ENCODE measurements at places on chromosomes 16 and 17. TPM values are rescaled to one million over a fixed set of nuclear protein-coding genes. Genes with fewer than 3 reads are reported as not detected.

DNA sequence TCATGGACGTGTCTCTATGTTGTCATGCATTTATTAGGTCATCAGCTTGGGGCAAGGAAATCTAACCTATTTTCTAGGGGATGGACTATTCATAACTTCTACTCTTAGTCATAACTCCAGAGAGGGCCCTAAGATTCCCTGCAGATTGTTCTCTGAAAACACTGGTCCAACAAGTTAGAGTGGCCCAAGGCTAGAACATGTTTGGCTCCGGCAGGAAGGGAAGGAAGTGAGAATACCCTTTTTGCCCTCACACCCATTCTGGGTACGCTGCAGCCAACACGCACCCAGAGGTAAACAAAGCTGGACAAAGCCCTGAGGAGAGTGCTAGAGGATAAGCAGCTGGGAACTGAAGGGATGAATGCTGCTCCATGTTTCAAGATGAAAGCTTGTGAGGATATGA lies 9.9 kb downstream of the C16orf86 start:
- DNase-seq: no peak

GRCh38 chr16:2819179-2819938 lies 2.3 kb downstream of the PRSS21 start:
- DNase-seq: no peak

Gene ZG16B
- total RNA-seq: 1.5 TPM

DNA sequence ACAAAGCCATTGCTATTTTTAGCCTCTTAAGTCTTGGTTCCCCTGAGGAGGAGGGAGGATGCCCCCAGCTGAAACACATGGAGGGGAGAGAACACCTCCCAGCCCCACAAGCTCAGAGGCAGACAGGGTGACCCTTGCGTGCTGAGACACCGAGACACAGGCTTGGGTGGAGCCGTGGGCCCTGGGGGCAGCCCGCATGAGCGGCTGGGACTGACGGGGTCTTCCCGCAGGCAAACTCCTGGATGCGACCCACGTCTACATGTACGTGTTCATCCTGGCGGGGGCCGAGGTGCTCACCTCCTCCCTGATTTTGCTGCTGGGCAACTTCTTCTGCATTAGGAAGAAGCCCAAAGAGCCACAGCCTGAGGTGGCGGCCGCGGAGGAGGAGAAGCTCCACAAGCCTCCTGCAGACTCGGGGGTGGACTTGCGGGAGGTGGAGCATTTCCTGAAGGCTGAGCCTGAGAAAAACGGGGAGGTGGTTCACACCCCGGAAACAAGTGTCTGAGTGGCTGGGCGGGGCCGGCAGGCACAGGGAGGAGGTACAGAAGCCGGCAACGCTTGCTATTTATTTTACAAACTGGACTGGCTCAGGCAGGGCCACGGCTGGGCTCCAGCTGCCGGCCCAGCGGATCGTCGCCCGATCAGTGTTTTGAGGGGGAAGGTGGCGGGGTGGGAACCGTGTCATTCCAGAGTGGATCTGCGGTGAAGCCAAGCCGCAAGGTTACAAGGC lies 9.8 kb downstream of the SLC16A3 start:
- DNase-seq: no peak

DNA sequence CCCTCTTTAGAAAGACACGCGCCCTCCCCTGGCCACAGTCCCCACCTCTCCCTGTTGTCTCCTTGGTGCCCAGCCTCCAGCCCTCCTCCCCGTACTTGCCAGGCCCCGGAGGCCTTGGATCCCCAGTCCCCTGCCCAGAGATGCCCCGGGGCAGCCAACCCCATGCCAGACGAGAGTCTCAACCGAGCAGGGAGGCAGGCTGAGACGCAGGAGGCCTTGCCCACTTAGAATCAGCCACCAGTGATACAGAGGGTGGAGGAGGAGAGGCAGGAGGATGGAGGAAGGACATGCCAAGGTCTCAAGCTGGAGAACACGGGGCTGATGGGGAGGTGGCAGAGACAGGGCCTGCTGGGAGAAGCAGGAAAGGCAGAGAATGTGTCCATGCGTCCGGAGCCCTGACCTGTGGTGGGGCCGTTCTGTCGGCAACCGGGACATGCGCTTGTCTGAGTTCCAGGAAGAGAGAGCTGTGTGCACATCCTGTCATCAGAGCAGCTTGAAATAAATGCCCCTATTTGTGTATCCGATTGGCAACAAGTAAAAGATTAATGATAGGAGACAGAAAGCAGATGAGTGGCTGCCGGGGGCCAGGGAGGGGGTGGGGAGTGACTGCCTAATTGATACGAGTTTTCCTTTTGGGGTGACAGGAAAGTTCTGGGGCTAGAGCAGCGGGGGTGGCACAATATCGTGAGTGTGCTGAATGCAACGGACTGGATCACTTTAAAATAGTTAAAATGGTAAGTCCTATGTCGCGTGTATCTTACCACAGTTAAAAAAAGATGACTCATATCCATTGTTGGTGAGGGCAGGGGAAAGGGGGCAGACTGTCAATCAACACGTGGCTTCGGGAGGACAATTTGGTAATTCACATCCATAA lies 44.7 kb upstream of the MEAK7 start:
- no peak for DNase-seq

DNA sequence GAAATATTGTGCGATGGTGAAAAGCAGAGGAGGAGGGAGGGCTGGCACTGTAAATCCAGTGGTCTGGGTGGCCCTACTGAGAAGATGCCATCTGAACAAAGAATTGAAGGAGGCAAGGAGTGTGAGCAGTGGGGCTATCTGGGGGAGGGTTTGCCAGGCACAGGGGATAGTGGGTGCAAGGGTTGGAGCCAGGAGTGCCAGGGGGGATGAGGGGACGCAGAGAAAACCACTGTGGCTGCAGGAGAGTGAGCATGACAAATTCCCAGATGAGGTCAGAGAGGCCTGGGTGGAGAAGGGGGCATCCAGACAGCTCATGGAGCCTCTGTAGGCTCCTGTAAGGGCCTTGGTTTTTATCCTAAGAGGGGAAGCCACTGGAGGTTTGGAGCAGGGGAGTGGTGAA lies 4.8 kb downstream of the XYLT2 start:
- DNase-seq: no peak

Gene NPW
- 4.7 TPM for total RNA-seq

DNA sequence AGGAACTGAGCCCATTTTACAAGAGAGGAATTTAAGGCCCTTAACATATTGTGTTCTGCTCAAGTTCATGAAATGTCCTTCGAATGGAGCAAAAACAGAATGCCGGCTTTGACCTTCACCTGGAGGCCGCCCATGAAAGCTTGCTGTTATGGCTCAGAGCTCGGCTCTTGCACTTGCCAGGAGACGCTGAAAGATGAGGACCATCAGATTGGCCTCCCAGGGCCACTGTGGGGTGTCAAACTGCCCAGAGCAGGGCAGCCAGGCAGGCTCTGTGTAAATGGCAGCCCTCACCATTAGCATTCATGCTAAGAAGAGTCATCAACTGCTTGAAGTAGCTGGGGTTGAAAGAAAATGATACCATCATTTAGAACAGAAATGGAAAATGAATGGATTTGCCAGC lies 39.3 kb downstream of the IL21R start:
- DNase-seq: no peak

- no peak for DNase-seq
Observed at GRCh38 chr16:51825779-51826178, 674.7 kb upstream of the SALL1 start.

DNA sequence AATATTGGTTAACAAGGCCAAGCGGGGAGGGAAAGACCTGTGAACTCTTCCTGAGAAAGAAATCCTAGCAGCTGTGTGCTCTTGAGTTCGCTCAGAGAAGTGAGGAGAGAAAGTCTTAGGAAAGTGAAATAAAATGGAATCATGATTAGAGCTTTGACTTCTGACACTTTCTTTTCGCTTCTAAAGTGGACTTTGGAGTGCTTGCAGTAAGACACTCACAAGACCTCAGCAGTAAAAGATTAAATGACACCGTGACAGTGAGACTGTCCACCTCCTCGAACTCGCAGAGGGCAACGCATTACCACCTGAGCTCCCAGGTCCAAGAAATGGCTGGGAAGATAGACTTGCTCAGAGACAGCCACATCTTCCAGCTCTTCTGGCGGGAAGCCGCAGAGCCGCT lies 71.2 kb downstream of the RNF213 start:
- no peak for DNase-seq

DNA sequence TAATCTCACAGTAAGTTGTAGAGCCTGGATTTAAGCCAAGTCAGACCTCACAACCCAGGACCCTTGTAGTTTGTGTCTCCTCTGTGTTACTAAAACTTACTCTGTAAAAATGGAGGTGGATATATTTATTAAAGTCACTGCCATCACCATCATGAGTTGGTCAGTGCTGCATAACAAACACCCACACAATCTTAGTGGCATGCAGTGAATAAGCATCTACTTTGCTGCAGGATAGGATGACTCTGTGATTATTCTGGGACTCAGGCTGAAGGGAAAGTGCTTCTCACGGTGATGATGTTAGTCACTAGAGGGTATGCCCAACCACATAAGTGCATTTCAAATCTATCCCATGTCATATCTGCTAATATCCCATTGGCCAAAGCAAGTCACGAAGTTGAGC lies 398.7 kb downstream of the XYLT1 start:
- DNase-seq: no peak

- DNase-seq: no peak
Observed at GRCh38 chr16:57549730-57550129, 7.3 kb downstream of the ADGRG5 start.

Gene CD7
- 1.4 TPM for total RNA-seq

Gene CNTNAP4
- total RNA-seq: 0.38 TPM

DNA sequence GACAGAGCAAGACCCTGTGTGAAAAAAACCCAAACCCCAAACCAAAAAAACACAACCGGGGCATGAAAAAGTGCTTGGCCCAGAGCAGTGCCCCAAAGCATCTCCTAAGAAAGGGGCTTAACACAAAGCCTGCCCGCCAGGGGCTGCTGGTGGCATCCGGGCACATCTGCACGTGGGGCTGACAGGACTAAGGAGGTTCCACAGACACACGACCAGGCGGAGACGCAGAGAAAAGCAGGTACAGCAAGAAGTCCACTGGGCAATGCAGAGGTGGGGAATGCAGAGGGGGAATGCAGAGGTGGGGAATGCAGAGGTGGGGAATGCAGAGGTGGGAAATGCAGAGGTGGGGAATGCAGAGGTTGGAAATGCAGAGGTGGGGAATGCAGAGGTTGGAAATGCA lies 109.2 kb downstream of the ZNF778 start:
- DNase-seq: no peak

DNA sequence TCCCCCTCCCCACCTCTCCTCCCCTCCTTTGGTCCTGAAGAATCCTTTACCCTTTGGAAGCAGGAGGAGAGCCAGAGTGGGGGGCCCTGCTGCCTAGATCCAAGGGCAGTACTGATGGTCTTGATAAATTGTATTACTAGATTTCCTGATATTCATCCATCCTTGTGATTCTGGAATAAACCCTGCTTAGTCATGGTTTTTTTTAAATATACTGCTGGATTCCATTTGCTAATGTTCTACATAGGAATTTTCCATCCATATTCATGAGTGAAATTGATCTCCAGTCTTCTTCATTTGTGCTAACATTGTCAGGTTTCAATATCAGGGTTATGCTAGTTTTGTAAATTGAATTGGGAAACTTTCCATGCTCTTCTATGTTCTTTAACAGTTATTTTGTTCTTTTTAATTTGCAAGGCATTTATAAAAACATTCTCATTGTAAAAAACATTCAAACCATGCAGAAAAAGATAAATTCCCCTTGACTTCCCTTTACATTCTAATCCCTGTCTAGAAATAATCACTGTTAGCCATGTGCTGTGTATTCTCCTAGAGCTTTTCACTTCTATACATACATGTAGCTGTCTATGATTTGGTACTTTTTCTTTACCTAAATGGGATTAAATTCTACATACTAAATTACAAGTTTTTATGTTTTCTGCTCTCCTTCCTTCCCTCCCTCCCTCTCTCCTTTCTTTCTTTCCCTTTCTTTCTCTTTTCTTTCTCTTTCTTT lies 56.7 kb downstream of the CCDC42 start:
- no peak for DNase-seq

DNA sequence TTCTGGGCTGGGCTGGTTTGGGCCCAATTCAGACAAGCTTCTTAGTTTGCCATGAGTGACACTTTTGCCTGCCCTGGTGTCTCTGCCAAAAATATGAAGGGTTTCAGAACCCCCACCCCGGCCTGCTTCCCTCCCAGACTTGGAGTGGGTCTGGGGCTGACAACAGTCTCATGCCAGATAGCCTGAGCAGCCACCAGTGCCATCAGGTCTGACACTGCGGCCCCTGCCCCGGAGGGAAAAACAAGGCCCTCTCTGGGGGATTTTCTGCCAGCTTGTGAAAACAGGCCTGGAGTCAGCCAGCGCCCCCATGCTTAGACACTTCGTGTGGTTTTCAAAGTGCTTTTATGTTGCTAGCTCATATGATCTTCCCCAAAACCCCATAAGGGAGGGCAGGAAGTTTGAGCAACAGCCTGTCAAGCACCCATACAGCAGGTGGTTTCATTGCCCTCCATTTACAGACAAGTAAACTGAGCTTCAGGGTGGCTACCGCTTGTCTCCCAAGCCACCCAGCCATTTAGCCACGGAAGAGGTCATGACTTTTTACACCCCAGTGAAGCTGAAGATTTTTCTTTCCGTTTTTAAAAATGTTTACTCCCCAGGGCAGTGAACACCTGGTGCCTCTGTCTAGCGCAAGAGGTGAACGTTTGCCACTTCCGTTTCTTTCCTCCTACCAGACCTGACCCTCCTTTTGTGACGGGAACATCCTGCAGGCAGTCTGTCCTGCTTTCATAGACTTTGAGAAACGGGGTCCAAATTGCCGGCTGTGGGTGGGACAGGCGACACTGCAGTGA lies 300.6 kb downstream of the SEC14L1 start:
- no peak for DNase-seq

- no peak for DNase-seq
Observed at GRCh38 chr16:29738514-29738913, 7.3 kb downstream of the C16orf54 start.

DNA sequence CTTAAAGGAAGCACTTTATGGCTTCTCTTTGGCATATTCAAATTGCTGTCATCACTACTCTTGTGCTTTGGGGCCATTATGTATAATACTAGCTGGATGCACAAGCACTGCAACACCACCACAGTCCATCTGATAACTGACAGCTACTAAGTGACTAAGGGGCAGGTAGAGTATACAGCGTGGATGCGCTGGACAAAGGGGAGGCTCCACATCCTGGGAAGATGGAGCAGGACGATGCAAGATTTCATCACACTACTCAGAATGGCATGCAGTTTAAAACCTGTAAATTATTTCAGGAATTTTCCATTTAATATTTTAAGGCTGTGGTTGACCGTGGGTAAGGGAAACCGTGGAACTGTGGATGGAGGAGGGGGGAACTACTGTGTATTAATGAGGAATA lies 25.0 kb downstream of the MPRIP start:
- no peak for DNase-seq

Gene KRTAP4-1
- not detected for total RNA-seq

Gene CBFA2T3
- 8.9 TPM for total RNA-seq

Gene NR1D1
- total RNA-seq: 9.5 TPM

- DNase-seq: no peak
Observed at GRCh38 chr16:19857593-19858339, 26.9 kb downstream of the GPRC5B start.

DNA sequence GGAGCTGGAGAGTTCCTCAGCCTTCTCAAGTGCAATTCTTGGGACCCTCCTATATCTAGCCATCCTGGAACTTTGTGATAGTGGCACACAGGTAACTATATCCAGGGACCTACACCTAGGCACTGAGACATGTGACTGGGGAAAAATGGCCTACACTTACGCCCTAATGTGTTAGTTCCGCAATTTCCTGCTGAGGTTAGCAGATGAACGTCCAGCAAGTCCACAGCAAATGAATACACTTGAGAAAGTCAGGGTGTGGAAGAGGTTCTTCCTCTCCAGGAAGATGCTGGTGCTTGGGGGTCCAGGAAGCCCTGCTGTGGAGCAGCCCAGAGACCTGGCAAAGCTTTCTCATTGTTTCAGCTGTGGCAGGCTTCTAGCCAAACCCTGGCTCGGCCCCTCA lies 20.8 kb downstream of the PIK3R5 start:
- DNase-seq: peak; percentile 29

Gene PIK3R6
- not detected for total RNA-seq
